ENCODE measurements at places on chromosomes 16 and 17.
A peak's percentile ranks its signal among the peaks of the same experiment; 100 is the strongest.

- no peak for DNase-seq
Measured at GRCh38 chr16:68097895-68098294, 12.7 kb downstream of the NFATC3 start.

- DNase-seq = no peak
Measured at GRCh38 chr16:87094556-87094865, 222.7 kb downstream of the C16orf95 start.

GRCh38 chr16:30893417-30893743 is 497 bp downstream of the BCL7C start:
- DNase-seq = no peak

GRCh38 chr16:2090777-2091546 is 43.2 kb downstream of the TSC2 start:
- DNase-seq = peak; percentile 75

DNA sequence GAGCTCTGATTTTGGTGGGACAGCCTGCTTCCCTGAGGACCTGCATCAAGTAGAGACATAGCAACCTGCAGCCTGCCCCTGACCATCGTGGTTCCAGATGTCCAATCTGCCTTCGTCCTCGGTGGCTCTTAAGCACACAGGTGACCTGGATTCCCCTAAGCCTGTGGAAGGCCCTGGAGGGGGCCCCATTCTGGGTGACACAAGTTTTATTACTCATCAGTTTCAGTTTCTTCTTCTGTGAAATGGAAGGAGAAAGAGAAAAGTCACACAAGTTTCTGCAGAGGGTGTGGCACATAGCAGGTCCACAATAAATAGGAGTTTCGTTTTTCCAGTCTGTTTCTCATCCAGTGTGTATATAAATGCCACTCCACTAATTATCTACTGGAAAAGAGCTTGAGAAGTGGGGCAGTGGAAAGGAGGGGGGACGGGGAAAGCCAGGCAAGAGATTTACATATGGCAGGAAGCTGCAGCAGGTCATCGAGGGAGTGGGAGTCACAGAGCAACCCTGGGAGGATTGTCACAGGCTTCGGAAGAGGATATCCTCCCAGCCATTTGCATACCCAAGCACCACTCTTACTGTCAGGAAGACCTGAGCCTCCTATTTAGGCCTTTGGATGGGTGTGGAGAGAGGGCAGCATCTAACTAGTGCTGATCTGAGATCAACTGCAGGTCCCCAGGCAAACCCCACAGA is 10.0 kb upstream of the NOS2 start:
- DNase-seq = peak; percentile 75

GRCh38 chr17:77002103-77003045 is 134.2 kb downstream of the MGAT5B start:
- DNase-seq = no peak

- DNase-seq = no peak
Measured at GRCh38 chr17:59761385-59762048, 54.1 kb downstream of the VMP1 start.

GRCh38 chr16:11076259-11077018 is 132.1 kb downstream of the CLEC16A start:
- DNase-seq = peak; percentile 87

DNA sequence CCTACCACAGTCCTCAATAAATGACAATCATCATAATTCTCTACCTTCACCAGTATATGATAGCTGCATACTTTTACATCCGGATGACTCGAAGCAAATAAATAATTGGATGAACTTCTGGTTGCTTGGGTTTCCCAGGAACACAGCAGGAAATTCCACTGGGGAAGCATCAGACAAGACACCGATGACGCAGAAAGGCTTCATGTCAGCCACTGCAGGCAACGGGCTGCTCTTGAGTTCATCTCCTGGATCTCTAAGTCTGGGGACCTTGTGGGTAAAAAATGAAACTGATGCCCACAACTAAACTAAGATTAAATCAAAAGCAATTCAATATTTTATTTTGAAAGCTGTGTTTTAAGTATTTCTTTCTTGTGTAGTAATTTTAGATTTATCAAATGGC is 472.1 kb upstream of the C16orf82 start:
- no peak for DNase-seq

DNA sequence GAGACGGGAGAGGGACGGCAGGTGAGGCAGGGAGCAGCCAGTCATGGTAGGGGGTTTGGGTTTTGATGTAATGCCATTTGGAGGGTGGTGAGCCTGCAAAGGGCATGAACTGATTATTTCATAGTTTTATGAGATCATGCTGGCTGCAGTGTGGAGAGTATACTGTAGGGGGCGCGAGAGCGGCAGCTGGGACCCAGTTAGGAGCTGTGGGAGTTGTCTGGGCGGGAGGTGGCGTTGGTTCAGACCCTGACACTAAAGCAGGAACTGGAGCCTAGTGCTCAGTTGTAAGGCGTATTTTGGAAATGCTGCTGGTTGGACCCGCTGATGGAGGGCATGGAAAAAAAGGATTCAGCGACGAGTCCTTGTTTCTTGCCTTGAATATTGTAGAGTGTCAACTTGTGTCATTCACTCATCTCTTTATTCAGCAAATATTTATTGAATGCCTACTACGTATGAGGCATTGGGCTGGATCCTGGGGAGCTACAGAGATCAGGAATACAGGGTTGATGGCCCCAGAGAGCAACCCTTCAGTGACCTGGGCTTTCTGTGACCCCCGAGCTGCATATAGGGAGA is 23.7 kb upstream of the KDM8 start:
- peak; percentile 92 for DNase-seq

DNA sequence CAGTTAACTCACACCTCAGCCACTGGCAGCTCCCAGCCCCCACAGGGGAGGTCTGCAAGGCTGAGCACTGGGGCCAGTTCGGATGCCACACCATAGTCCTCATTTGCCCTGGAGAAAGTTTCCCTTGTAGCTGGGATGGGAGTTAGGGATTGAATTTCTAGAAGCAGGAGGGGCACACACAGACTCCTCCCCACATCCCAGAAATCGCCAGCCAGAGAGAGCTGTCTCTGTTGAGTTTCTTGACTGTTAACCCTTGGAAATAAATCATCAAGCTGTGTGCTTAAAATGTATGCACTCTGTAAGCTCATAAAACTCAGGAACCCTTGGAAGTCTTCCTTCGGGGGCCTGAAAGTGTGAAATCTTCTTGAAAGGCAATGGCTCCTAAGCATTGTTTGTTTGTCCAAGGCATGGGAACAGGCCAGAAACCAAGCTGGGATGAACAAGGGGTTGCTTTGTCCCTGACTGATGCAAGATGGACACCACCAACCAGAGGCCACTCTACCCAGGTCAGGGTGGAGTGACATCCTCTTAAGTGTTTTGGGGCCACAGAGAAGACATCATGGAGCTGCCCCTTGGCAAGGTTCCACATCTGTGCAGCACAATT is 394 bp upstream of the PRM3 start:
- no peak for DNase-seq

- DNase-seq = no peak
Measured at GRCh38 chr17:69523244-69523861, 108.9 kb downstream of the MAP2K6 start.

DNA sequence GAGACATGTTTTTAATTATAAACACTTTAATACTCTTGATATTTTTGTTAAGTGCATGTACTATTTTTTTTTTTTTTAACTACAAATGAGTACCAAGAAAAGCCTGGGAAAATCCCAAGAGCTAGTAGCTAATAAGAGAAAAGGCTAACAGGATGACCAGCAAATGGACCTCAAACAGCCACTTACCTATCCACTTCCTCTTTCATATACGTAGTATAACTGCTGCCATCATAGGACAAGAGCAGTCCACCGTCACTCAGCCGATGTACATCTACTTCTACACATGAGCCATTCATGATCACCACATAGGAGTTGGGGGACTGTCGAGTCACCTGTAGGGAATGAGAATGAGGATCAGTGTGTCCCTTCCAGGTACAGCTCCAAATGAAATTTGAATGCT is 128.0 kb upstream of the C17orf78 start:
- DNase-seq = no peak

DNA sequence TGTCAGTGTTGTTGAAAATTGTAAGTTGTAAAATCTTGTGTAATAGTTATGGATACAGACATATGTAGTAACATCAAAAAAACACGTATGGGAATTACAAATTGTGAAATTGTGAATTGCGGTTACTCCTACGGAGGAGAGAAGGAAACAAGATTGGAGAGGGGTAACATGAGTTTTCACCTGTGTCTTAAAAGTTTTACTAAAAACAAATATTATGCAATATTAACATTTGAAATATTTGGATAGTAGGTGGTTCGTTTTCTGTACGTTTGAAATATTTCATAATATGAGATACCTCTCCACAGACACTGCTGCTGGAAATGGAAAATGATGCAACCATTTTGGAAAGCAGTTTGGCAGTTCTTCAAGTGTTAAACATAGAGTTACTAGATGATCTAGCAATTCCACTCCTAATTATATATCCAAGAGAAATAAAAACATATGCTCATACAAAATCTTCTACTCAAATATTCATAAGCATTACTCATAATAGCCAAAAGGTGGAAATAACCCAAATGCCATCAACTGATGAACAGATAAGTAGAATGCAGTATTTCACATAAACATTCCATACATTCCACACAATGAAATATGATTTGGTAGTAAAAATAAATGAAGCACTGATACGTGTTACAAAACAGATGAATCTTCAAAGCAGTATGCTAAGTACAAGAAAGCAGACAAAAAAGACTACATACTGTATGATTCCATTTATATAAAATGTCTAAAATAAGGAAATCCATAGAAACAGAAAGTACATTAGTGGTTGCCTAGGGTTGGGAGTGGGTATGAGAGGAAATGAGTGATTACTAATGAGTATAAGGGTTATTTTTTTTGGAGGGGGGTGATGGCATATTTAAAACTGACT is 40.7 kb upstream of the ABCA10 start:
- DNase-seq = no peak

- no peak for DNase-seq
Measured at GRCh38 chr16:17134586-17134985, 336.2 kb downstream of the XYLT1 start.

DNA sequence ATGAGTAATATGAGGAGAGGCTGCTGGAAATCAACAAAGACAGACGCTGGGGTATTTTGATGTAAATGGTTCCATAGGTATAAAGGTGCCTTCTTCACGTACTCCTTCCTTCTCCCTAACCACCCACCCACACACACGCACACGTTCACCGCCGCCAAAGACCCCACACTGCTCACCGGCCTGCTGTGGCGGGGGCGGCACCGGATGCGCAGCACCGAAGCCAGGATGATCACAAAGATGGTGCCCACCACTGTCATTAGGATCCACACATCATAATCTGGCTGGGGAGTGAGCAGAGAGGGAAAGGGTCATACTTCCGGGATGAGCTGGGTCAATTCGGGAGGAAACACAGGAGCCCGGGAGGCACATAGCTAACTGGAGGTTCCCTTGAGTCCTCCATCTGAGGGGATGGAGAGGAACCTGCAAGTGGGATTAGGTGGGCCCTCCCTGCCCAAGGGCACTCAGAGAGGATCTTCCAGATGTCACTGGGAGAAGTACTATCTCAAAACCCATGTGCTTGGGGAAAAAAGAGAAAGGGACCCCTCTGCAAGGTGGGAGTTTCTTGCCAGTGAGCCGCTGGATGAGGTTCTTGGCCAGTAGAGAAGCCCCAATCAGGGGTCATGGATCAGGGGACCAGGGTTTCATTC is 10.5 kb upstream of the SUPT4H1 start:
- no peak for DNase-seq

DNA sequence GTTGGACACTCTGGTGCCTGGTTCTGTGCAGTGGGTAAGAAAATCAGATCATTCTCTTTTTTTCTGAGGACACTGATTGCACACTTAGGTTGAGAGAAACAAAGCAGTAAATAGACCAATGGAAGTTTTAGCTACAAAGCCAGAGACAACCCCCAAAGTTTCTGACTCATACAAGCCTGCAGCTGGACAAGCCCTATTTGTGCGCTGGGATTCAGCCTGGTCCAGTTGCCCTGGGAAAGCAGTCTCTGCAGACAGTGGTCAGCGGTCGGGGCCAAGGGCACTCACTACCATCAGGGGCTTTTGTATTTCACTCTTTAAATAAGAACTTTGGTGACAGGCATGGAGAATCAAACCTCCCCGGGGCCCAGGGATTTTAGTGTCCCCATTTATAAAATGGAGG is 6.0 kb upstream of the RHBDL3 start:
- no peak for DNase-seq

GRCh38 chr16:74713325-74713724 is 12.7 kb upstream of the MLKL start:
- no peak for DNase-seq

GRCh38 chr17:44901411-44901921 is 2.2 kb upstream of the EFTUD2 start:
- DNase-seq = no peak

DNA sequence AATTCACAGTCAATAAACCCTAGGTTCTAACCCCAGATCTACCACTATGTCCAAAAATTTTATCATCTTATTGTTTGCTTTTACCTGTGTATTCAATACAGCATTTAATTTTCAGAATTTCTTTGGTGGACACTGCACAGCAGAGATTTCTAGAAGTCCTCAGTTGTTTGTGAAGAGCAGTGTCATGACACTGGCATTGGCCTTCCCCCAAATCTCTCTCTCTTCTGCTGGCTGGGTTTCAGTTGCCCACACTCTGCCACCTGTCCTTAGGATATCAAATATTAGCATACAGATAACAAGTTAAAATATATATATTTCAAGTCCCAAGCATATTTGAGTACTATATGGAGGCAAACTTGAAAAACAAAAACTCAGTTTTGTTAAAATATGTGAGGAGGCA is 2.0 kb upstream of the THUMPD1 start:
- DNase-seq = no peak

DNA sequence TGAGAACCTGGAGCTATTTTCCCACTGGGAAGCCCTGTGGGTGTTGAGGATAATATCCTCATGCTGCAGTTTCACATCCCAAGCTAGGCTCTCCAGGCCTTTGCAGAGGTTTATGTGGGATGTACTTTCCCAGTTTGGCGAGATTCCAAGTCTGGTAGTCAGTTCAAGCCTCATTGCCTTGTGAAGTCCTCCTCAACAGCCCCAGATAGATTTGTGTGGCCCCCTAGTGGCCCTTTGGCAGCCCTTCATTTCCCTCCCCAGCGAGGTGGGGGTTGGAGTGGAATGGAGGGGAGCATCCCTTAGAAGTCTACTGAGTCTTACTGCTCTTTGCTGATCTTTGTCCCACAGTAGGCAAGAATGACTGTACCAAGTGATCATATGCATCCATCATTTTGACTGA is 137.9 kb downstream of the CDH11 start:
- DNase-seq = no peak

- no peak for DNase-seq
Measured at GRCh38 chr17:74780443-74781238, 4.5 kb upstream of the NAT9 start.

DNA sequence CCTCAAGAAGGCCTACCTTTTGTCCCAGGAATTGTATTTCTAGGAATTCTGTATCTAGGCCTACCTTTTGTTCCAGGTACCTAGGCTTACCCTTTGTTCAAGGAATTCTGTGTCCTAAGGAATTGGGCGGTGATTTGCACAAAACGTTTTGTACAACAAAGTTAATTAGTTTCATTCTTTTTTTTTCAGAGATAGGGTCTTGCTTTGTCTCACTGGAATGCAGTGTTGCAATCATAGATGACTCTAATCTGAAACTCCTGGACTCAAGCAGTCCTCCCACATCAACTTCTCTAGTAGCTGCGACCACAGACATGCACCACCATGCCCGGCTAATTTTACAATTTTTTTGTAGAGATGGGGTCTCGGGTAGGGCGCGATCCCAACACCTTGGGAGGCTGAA is 7.0 kb downstream of the CDR2L start:
- no peak for DNase-seq

GRCh38 chr16:62965831-62966230 is 929.6 kb upstream of the CDH8 start:
- DNase-seq = no peak

All from activated effector memory CD4-positive, alpha-beta T cell treated with anti-CD3 and anti-CD28 coated beads, Interleukin-2, amount 50 U/mL, for 16 hours (primary cell).